ENCODE measurements at places on chromosomes 6 and 20.

DNA sequence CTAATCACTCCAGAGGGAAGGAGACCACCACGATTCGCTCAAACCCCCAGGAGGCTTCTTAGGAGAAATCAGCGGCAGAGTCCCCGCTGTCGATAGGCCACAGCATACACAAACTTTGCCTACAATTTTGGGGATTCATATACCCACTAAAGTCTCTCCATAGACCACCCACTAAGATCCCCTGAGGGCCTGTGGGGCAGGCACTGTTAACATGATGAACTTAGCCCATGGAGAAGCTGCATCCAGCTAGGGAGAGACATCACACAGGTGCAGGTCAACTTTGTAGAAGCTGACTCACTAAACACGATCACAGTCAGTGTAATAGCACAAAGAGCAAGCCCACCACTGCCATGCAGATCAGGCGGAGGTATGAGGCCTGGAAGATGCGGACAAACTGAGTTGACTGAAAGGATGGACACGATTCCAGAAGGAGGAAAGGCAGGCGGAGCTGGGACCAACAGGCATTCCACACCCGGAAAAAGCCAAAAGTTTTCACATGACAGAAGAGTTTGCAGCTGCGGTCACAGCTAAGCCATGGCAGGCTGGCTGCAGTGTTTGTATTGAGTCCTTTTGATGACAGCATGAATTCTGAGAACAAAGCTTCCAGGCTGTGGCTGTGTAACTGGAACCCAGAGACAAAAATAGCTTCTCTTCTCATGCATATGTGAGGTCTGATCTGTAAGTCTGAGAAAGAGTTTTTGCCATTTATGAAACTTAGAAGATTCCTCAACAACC lies 75.7 kb upstream of the QKI start:
- no peak overlapping the region for H3K27ac ChIP-seq
- H3K4me3 ChIP-seq = no peak overlapping the region
- no peaks in the 10 kb centered on the region for H3K27me3 ChIP-seq

GRCh38 chr6:26329763-26330511 lies 35.1 kb upstream of the BTN3A2 start:
- H3K27ac ChIP-seq = no peak overlapping the region
- peak; percentile 66 for DNase-seq
- H3K27me3 ChIP-seq = peaks cover 3% of the 10 kb centered on the region
- no peaks in the 10 kb centered on the region for H3K4me1 ChIP-seq
- H3K4me3 ChIP-seq = no peak overlapping the region

DNA sequence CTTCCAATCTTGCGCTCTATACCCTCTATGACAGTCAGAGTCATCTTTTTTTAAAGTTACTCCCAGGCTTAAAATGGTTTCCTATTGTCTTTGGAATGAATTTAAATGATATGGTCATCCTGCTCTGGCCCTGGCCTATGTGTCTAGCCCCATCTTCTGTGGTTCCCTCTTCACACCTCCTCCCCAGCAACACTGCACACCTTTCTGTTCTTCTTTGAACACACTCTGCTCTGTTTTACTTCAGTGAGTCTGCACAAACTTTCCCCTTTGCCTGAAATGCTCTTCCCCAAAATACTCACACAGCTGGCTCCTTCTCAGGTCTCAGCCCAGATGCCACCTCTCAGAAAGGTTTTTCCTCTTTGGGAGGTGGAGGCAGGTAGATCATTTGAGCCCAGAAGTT lies 132.7 kb downstream of the FYN start:
- H3K27ac ChIP-seq = no peak overlapping the region
- no peaks in the 10 kb centered on the region for H3K36me3 ChIP-seq
- H3K27me3 ChIP-seq = no peaks in the 10 kb centered on the region
- H3K4me1 ChIP-seq = no peaks in the 10 kb centered on the region
- DNase-seq = no peak

DNA sequence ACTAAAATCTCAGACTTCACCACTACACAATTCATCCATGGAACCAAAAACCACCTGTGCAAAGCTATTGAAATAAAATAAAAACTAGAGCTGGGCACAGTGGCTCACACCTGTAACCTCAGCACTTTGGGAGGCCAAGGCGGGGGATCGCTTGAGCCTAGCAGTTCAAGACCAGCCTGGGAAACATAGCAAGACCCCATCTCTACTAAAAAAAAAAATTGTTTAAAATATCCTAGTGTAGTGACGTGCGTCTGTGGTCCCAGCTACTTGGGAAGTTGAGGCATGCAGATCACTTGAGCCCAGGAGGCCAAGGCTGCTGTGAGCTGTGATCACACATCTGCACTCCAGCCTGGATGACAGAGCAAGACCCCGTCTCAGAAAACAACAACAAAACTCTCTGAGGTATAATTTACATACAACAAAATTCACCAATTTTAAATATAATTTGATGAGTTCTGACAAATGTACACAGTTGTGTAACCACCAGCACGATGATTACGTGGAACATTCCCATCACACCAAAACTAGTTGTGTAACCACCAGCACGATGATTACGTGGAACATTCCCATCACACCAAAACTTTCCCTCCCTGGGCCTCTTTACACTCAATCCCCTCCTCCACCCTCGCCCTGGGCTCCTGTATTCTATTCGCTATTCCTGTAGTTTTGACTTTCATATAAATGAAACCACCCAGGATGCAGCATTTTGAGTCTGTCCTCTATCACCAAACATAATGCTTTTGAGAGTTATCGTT lies 107.5 kb downstream of the TAF4 start:
- no peak overlapping the region for H3K4me3 ChIP-seq
- H3K27ac ChIP-seq = no peak overlapping the region
- no peaks in the 10 kb centered on the region for H3K36me3 ChIP-seq
- H3K4me1 ChIP-seq = no peaks in the 10 kb centered on the region

GRCh38 chr6:122426597-122426996 lies 27.1 kb downstream of the HSF2 start:
- no peak overlapping the region for H3K27ac ChIP-seq
- no peaks in the 10 kb centered on the region for H3K36me3 ChIP-seq
- DNase-seq = no peak
- H3K27me3 ChIP-seq = no peaks in the 10 kb centered on the region

DNA sequence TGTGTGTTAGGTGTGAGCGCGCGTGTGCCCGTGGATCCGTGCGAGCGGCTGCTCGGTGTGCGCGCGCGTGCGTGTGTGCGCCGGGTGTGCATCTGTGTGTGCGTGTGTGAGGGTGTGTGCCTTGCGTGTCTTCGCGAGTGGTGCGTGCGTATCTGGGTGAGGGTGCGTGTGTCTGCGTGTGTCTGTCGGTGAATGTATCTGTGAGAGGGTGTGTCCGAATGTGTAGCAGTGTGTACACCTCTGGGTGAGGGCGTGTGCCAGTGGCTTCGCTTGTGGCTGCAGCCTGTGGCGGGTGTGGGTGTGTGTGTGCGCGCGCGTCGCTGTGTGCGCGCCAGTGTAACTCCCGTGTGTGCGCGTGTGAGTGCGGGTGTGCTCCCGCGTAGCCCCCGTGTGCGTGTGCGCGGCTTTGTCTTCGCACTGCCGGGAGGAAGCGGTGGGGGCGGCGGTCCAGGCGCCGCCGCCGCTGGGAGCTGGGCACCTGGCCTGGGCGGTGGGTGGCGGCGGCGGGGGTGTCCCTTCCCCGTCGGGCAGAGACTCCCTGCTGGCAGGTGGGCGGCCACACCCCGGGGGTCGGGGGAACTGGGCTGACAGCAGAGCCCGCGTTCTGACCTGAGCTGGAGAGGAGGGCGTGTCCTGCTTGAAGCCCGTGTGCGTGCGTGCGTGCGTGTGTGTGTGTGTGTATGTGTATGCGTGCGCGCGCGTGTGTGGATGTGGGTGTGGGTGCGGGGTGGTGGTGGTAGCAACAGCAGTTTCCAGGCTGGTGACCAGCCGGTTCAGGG lies 61.3 kb upstream of the EPB41L1 start:
- H3K4me3 ChIP-seq = peak overlapping the region; percentile 29
- no peak overlapping the region for H3K27ac ChIP-seq
- H3K27me3 ChIP-seq = no peaks in the 10 kb centered on the region
- H3K36me3 ChIP-seq = no peaks in the 10 kb centered on the region

DNA sequence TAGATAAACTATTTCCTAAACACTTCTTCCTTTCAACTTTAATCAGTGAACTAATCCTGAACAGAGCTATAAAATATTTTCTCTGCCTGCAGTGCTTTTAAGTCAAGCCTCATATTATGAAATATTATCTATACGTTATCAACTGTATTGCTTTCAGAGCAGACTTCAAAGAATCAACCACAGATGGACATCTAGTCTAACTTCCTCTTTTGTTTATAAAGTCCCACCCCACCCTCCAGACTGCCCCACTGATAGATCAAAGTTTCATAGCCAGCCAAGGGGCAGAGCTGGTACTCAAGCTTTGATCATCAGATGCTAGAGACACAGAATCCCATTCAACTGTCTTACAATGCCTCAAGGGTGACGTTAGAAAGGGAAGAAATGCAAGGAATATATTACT lies 308.3 kb downstream of the LAMA2 start:
- H3K36me3 ChIP-seq = no peaks in the 10 kb centered on the region
- no peak overlapping the region for H3K27ac ChIP-seq
- no peaks in the 10 kb centered on the region for H3K4me1 ChIP-seq
- no peaks in the 10 kb centered on the region for H3K27me3 ChIP-seq
- no peak overlapping the region for H3K4me3 ChIP-seq

- no peak overlapping the region for H3K27ac ChIP-seq
- peaks cover 6% of the 10 kb centered on the region for H3K4me1 ChIP-seq
- no peak overlapping the region for H3K4me3 ChIP-seq
- no peaks in the 10 kb centered on the region for H3K27me3 ChIP-seq
- DNase-seq = no peak
Measured at GRCh38 chr6:105889902-105890301, 196.2 kb upstream of the PRDM1 start.

- no peak overlapping the region for H3K27ac ChIP-seq
- no peaks in the 10 kb centered on the region for H3K36me3 ChIP-seq
- H3K4me1 ChIP-seq = no peaks in the 10 kb centered on the region
- H3K4me3 ChIP-seq = no peak overlapping the region
- no peak for DNase-seq
- H3K27me3 ChIP-seq = no peaks in the 10 kb centered on the region
Measured at GRCh38 chr6:16372029-16372776, 133.8 kb downstream of the GMPR start.
